Suppressor macrophage treated with lipopolysaccharide for 4 hours (primary cell): ENCODE measurements at places on chromosomes 7 and 10.

DNA sequence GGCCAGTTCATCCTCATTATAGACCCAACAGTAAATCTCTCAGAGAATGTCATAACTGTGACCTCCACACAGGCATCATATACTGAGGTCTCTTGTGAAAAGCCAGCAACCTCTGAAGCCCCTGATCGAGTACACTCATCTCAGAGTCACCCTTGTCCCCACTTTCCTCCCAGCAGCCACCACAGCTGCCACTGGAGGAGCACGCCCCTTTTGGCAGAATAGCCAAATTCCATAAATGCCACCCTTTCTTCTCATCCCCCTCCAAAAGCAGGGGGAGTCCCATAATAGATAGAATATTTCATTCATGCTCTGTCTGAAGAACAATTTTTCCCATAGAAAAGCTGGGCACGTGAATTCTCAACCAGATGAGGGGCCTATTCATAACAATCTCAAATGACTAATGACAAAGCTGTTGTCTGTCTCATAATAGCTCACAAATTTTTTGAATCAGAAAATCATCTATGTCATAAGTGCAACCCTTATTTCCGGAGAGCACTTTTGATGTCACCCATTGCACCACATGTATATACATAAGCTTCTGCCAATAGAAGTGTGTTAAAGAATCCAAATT is 47.4 kb downstream of the SGMS1 start:
- DNase-seq: peak; percentile 17

DNA sequence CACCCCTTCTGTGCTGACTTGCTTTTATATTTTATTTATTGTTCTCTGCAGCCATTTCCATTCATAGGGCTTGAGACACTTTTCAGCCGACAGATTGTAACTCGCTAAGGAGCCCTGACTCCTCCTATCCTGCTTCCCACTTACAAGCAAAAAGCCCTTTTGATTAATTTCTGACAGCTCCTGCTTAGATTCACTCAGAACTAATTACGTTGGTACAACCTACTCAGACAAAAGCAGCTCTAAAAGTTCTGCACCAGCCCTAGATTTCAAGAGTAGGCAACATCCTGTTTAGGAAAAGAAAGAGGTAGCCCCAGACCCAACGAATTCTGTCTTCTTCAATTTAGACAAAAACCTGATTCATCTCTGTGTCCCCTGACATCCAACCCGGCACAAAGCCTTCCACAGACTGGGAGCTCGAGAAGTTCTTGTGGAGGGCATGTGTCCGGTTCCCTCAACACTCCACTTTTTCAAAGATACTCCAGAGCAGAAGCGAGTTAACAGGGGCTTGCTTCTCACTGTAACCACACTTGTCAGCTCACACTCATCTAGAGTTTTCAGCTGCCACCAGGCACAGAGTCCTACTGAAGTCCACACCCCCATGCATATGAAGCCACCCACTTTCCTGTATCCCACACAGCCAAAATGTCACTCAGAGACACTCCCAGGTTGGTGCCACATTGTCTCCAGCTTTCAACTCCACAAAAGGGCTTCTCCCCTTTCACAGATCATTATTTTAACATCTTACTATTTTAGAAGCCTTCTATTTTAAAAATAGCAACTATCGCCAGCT is 113.6 kb upstream of the NFE2L3 start:
- no peak for DNase-seq

GRCh38 chr10:112446055-112446854 is 459 bp downstream of the ZDHHC6 start:
- peak; percentile 47 for DNase-seq

GRCh38 chr10:31604096-31604495 is 285.1 kb downstream of the ZEB1 start:
- no peak for DNase-seq

- DNase-seq: no peak
These were observed 64.9 kb downstream of the LCOR start for GRCh38 chr10:96896884-96897589.

- no peak for DNase-seq
These were observed 173.8 kb downstream of the PARD3 start for GRCh38 chr10:34641147-34641912.

GRCh38 chr7:25835197-25835596 is 316.8 kb upstream of the NFE2L3 start:
- no peak for DNase-seq

- DNase-seq: no peak
These were observed 114.0 kb downstream of the BMPER start for GRCh38 chr7:34019301-34019790.

- DNase-seq: peak; percentile 35
These were observed 240.4 kb downstream of the ABCA13 start for GRCh38 chr7:48411619-48412018.

DNA sequence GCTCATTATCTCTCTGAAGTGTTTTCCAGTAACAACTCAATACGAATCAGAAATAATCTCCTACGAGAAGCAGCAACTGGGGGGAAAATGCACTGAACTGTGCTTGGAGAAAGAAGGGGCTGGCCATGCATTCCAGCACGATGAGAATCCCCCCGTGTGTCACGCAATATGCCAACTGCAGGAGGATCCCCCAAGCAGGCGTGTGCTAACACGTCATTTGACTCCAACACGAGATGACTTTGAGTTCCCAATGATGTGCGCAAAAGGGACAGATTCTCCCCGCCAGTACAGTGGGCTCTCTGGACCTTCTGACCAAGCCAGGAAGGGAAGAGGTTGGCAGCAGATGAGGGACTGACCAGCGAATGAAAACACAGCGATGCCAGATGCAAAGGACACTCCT is 105.5 kb downstream of the KCNMA1 start:
- no peak for DNase-seq

GRCh38 chr10:114131094-114131493 is 42.9 kb downstream of the CCDC186 start:
- peak; percentile 59 for DNase-seq

GRCh38 chr10:29037348-29038113 is 251.3 kb upstream of the LYZL1 start:
- no peak for DNase-seq

- DNase-seq: no peak
These were observed at the start of gene CRTAC1 for GRCh38 chr10:98030093-98030821. CRTAC1 (minus strand) TSS chr10:98030621; CDS start chr10:98030472, 149 bp downstream.

DNA sequence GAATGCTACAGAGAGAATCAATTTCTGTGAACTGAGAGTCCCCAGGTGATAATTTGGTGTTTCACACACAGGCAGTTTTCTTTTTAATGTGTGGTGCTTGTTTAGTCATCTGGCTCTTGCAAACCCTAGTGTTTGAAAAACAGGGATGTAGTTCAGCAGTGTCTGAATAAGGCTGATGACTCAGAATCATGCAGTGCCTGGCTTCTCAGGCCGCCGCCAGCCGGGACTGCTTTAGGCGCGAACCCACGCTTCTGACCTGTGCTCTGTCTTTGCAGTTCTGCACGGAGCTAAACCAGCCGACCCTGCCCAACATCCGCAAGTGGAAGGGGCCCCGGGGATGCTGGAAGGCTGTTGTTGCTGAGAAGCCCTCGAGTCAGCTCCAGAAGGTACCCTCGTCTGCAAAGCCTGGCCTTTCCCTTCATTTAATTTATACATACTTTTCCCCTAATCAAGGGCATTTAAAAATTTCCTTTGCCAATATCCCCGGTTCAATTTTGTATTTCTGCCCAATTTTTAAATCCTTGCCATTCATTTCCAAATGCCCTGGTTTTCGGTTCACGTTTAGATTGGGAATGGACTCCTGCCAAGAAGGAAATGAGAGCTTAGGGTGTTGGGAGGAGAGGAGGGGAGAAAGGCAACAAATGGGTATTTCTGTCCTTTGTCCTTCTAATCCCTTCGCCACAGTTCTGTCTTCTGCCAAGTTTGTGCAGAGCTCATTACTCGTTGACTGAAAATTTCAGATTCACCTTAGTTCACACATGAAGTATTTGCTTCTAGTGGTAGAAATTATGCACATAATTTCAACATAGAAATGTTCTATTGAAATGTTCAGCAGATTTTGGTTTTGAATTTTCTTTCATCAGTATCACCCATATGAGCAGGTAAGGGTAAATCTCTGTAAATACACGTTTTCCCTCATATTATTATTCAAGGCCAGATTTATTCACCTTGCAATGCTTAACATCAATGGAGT is 108.5 kb upstream of the ANLN start:
- peak; percentile 92 for DNase-seq

GRCh38 chr7:143455491-143455890 is 12.2 kb downstream of the TAS2R60 start:
- peak; percentile 44 for DNase-seq

DNA sequence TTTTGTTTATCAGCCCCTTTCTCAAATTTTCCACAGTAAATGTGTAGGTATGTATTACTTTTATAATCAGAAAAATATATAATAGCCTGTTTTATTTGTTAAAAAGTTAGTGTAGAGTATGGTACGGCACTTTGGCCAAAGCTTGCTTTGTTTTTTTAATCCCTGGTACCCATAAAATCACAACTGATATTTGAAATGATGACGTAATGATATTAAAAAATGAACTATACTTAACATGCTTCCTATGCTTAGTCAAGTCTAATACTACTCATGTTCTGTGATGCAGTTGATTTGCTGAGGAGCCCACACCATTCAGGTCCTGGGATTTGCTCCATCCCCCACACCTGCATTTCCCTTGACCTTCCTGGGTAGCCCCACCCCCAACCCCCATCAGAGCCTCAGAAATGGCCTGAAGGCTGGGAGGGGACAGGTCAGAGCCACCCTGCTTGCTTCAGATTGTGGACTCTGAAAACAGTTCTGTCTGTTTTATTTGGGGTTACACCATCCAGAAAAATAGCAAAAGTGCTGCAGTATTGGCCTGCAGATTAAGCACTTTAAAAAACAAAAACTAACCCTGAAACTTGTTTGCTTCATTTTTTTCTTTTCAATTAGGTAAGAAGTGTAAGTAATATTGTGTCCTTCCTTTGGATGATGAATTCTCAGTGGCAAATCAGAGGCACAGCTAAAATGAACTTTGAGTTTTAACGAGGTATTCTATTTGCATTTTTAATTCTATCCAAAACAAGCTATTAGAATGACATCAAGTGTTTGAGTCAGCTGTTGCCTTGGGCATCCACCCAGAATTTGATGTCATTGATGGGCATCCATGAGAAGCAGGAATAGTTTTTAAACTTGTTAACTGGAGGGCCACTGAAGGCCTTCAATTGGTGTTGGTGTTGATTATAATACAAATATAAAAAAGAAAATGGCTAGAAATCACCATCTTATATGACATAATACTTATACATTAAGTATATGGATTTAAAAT is 23.3 kb downstream of the PLCE1 start:
- no peak for DNase-seq

- peak; percentile 73 for DNase-seq
These were observed 29.8 kb upstream of the PURB start for GRCh38 chr7:44914992-44915607.

DNA sequence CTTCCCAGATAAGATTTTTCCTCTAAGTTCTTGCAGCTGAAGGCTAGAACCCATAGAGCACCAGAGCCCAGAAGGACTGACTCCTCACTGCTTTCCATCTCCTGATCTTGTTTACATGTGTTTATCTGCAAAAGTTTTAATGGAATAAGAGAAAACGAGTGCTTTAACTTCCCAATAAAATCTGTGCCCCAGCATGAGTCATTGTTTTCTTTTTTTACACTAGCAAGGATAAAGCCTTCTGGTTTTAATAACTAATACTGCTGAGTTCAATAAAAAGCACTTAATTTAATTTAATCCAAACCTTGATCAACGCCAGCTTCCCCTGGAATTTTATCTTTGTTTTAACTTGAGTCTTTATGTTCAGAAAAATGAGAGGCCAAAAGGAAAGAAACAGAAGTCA is 227.6 kb downstream of the HPSE2 start:
- DNase-seq: no peak

DNA sequence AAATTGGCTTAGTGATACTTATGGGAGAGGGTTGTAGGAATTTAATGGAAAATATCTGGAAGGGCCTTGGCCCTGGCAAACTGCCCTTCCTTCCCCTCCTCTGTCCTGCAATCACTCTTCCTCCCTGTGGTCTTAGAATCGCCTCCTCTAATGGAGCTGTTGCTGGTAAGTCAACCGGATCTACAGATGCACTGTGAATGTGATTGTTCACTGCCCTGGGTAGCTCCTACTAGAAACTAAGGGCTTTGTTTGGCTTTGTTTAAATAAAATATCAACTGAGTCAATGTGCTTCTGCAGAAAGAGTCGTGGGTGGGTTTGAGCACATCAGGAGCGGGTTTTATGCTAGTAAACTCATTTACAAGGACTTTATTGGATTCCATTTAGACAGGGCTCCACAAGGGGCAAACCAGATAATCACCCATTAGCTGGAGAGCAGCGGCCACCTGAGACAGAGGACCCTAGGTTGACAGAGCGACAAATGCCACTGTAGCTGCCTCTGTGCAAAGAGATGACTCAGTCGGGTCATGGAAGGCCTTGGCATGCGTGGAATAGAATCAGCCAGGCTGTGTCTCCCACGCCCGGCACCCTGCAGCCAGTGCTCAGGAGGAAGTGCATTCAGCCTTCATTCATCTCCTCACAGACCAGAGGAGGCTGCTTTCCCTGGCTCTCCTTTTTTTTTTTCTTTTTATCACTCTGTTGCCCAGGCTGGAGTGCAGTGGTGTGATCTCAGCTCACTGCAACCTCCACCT is 97.9 kb downstream of the GAD2 start:
- no peak for DNase-seq

DNA sequence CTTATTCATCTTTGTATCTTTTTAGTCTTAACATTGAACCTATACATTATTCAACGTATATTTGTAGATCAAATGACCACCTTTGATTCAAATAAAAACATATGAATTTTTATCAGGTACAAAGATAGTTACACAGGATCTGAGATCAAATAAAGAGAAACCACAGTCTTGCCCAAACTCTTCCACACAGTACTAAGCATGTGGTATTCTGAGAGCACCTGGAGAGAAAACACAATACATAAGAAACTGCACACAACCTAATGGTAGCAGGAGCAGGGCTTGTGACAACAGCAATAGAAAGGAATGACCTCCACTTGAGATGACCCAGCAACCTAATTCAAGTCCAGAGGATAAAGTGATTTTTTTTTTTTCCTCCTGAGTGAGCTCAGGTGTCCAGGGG is 6.5 kb upstream of the WASL start:
- DNase-seq: no peak

- no peak for DNase-seq
These were observed 427.7 kb downstream of the RPS24 start for GRCh38 chr10:78461333-78461732.

GRCh38 chr10:76469675-76470074 is 1038.3 kb downstream of the LRMDA start:
- DNase-seq: peak; percentile 43

DNA sequence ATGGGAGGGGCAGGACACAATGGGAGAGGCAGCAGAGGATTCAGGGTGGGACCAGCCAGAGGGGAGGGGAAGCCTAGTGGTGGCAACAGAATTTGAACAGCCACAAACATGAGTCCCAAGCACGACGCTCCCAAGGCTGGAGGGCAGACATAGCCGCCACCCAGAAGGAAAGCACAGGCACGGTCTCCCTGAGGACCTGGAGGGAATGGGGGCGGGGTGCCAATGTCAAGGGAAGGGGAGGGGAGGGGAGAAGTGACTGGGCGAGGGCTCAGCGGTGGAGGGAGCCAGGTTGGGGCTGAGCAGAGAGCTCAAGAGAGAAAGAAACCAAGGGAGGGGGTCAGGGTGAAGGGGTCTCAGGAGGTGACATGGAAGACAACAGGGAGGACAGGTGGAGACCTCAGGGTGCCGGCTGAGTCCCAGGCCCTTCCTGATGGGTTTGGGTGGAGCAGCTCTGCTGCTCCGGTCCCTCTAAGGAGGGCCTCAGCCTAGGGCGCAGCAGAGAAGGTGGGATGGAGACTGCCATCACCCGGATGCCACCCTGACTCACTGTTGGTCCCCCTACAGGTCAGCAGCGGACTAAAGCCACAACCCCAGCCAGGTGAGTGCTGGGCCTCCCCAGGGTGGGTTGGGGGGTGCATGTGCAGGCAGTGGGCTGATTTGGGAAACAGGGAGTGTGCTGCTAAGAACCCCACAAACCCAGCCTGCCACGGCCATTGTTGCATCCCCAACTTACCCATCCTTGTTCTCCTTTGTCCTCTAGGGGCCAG is 24.2 kb downstream of the PILRA start:
- DNase-seq: no peak
